GM23248 (cell line): ENCODE measurements at places on chromosomes 3 and 15. TPM values are rescaled to one million over a fixed set of nuclear protein-coding genes. Genes with fewer than 3 reads are reported as not detected.

- no peaks in the 10 kb centered on the region for H3K4me1 ChIP-seq
- no peaks in the 10 kb centered on the region for H3K36me3 ChIP-seq
- no peak overlapping the region for H3K27ac ChIP-seq
- peaks cover 31% of the 10 kb centered on the region for H3K27me3 ChIP-seq
- peak; percentile 46 for DNase-seq
- no peak overlapping the region for H3K4me3 ChIP-seq
Measured at GRCh38 chr15:101482526-101483371, 6.8 kb downstream of the PCSK6 start.

DNA sequence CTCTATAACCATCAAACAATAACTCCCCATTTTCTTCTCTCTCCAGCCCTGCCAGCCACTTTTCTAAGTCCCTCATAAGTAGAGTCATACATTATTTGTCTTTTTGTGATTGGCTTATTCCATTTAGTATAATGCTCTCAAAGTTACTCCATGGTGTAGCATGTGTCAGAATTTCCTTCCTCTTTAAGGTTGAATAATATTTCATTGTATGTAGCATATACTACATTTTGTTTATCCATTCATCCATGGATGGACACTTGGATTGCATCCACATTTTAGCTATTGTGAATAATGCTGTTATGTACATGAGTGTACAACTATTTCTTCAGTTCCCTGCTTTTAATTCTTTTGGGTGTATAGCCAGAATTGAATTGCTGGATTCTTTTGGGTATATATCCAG, 138.4 kb downstream of the ATG7 start:
- H3K27ac ChIP-seq = no peak overlapping the region
- H3K27me3 ChIP-seq = no peaks in the 10 kb centered on the region
- no peak for DNase-seq
- peaks cover 11% of the 10 kb centered on the region; the same call in 1 of the 2 replicates for H3K36me3 ChIP-seq
- no peak overlapping the region for H3K4me3 ChIP-seq
- H3K4me1 ChIP-seq = no peaks in the 10 kb centered on the region

DNA sequence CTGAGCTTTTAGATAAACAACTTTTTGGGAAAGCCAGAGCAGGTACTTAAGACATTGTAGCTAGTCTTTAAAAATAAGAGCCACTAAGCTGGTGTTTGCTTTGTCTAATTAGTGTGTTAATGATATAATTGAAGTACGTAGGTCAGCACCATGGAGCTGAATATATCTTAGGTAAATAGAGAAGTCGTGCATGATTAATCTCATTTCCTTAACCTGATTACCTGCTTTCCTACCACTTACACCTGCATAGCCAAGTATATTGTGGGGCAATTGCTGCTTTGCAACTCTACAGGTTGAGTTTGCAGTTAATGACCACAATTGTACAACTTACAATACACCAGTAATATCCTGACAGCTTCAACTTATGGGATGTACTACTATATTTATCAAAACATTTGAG, 17.6 kb upstream of the TOPAZ1 start:
- no peak for DNase-seq
- no peak overlapping the region for H3K4me3 ChIP-seq
- H3K36me3 ChIP-seq = no peaks in the 10 kb centered on the region
- no peak overlapping the region for H3K27ac ChIP-seq
- H3K4me1 ChIP-seq = no peaks in the 10 kb centered on the region

DNA sequence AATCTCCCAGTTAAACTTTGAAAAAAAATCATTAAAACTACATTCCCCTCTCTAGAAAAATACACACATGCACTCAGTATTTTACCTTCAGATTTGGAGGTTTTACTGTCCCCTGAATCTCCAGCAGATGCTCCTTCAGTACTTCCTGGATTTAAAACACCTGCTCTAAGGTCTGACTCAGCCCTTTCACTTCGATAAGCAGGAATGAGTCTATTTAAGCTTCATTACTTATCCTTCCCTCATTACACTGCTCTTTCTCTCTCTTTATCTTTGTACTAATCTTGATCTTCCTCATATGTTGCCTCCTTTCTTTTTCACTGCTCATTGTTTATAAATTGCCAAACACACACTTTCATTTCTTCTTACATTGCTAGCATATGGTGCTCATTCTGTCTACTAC, 443.9 kb downstream of the DIPK2A start:
- DNase-seq = no peak
- no peaks in the 10 kb centered on the region for H3K36me3 ChIP-seq
- H3K27ac ChIP-seq = no peak overlapping the region
- no peaks in the 10 kb centered on the region for H3K27me3 ChIP-seq

The DGKG gene
- 0.38 TPM in 1 of 2 replicates, not detected in the other for total RNA-seq

GRCh38 chr15:53448232-53449015, 311.0 kb downstream of the WDR72 start:
- no peak overlapping the region for H3K4me3 ChIP-seq
- H3K27me3 ChIP-seq = no peaks in the 10 kb centered on the region
- no peak overlapping the region for H3K27ac ChIP-seq
- H3K36me3 ChIP-seq = no peaks in the 10 kb centered on the region
- no peaks in the 10 kb centered on the region for H3K4me1 ChIP-seq

The AADAC gene
- total RNA-seq = not detected in 2 replicates

GRCh38 chr3:49535971-49536874, 18.1 kb upstream of the BSN start:
- peak; percentile 22 for DNase-seq
- H3K27ac ChIP-seq = no peak overlapping the region
- H3K4me3 ChIP-seq = no peak overlapping the region
- no peaks in the 10 kb centered on the region for H3K27me3 ChIP-seq
- peaks cover 7% of the 10 kb centered on the region; the same call in 1 of the 2 replicates for H3K4me1 ChIP-seq
- no peaks in the 10 kb centered on the region for H3K36me3 ChIP-seq

- peaks cover 26% of the 10 kb centered on the region for H3K4me1 ChIP-seq
- H3K27me3 ChIP-seq = no peaks in the 10 kb centered on the region
- DNase-seq = peak; percentile 55
- no peak overlapping the region for H3K4me3 ChIP-seq
Measured at GRCh38 chr3:123089611-123090331, 22.9 kb downstream of the PDIA5 start.

The TIGIT gene
- not detected in 2 replicates for total RNA-seq

GRCh38 chr3:64878362-64878761, 190.6 kb upstream of the ADAMTS9 start:
- peak; percentile 42 for DNase-seq
- H3K27me3 ChIP-seq = no peaks in the 10 kb centered on the region
- no peak overlapping the region for H3K27ac ChIP-seq
- no peak overlapping the region for H3K4me3 ChIP-seq

- H3K27me3 ChIP-seq = peaks cover 6% of the 10 kb centered on the region
- no peak overlapping the region for H3K27ac ChIP-seq
- H3K36me3 ChIP-seq = no peaks in the 10 kb centered on the region
Measured at GRCh38 chr3:32842531-32842931, 24.7 kb downstream of the TRIM71 start.

The IL5RA gene
- not detected in 2 replicates for total RNA-seq

GRCh38 chr3:192841428-192841827, 76.2 kb downstream of the MB21D2 start:
- H3K36me3 ChIP-seq = no peaks in the 10 kb centered on the region
- H3K27ac ChIP-seq = no peak overlapping the region
- no peaks in the 10 kb centered on the region for H3K27me3 ChIP-seq
- peaks cover 5% of the 10 kb centered on the region for H3K4me1 ChIP-seq

GRCh38 chr3:4866866-4867265, 112.4 kb upstream of the BHLHE40 start:
- peak; percentile 78 for DNase-seq
- peak overlapping the region; percentile 69 for H3K4me3 ChIP-seq
- peak overlapping the region; percentile 92 for H3K27ac ChIP-seq
- peaks cover 18% of the 10 kb centered on the region for H3K4me1 ChIP-seq
- H3K27me3 ChIP-seq = no peaks in the 10 kb centered on the region

- DNase-seq = no peak
- no peak overlapping the region for H3K4me3 ChIP-seq
- no peaks in the 10 kb centered on the region; the same call in 1 of the 2 replicates for H3K27me3 ChIP-seq
- H3K27ac ChIP-seq = no peak overlapping the region
- no peaks in the 10 kb centered on the region for H3K4me1 ChIP-seq
Measured at GRCh38 chr15:31569836-31570235, 243.2 kb downstream of the KLF13 start.

GRCh38 chr3:98599647-98600411, 6.4 kb upstream of the CPOX start:
- H3K36me3 ChIP-seq = no peaks in the 10 kb centered on the region
- DNase-seq = no peak
- no peaks in the 10 kb centered on the region for H3K4me1 ChIP-seq
- no peak overlapping the region for H3K27ac ChIP-seq
- H3K27me3 ChIP-seq = no peaks in the 10 kb centered on the region

DNA sequence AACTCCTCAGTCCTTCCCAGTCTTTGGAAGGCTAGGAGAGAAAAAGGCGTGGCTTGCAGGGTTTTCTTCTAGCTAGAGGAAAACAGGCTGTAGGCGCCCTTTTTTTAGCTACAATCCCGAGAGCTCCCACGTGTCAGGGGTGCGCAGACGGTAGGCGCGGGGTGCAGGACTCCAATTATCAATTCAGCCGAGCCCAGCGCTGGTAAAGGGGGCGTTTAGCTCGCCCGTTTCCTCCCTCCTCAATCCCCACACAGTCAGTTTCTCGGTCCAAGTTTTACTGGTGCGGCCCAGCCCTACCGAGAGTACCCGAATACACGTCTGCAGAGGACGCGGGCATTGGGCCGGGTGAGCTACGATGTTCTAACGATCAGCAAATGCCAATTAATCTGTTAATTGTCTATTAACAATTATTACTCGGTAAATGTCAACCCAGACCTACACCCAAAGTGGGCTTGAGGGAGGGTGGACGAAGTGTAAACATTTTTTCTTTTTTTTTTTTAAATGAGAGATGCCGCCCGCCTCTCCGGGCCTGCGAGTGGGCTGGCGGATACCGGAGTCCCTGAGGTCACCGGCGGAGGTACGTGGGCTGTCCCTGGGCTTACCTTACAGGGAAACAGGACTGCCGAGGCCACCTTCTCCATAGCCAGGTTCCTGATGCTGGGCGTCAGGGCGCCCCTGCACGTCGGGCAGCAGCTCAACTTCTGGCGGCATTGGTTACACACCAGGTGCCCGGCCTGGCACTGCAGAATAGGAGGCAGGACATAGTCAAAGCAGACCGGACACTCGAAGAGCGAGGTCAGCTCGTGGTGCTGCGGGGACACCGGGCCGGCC, 923 bp downstream of the SIAH2 start:
- no peaks in the 10 kb centered on the region for H3K27me3 ChIP-seq
- DNase-seq = peak; percentile 84
- peak overlapping the region; percentile 94 for H3K27ac ChIP-seq

- DNase-seq = no peak
- H3K4me3 ChIP-seq = no peak overlapping the region
- H3K36me3 ChIP-seq = no peaks in the 10 kb centered on the region
- H3K27me3 ChIP-seq = peaks cover 16% of the 10 kb centered on the region
Measured at GRCh38 chr3:196009456-196009855, 72.4 kb downstream of the TFRC start.

The PCSK6 gene
- total RNA-seq = not detected in 2 replicates

The THPO gene
- total RNA-seq = not detected in 2 replicates

The LIPC gene
- total RNA-seq = 0.38 and 0.43 TPM in 2 replicates

DNA sequence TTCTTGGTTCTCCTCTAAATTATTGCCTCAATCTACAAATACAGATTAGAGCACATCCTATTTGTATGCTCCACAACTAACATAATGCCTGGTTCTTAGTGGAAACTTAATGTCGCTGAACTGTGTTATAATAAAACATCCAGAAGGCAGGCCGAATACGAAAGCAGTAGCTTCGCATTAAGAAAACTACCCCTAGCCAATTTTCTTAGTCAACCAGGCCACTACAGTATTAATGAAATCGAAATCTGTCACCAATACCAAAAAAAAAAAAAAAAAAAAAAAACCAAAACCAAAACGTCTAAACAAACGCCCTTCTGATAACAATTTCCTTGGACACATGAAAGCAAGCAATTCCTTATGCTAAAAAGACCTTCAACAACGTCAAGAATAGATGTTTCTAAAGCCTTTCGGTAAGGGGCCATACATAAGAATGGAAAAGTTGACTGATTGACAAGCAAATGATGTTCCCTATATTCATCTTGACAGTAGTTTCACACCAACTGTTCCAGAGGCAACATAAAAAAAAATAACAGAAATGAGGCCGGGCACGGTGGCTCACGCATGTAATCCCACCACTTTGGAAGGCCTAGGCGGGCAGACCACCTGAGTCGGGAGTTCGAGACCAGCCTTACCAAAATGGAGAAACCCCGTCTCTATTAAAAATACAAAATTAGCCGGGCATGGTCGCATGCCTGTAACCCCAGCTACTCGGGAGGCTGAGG, 1.3 kb downstream of the DENND6A start:
- H3K36me3 ChIP-seq = no peaks in the 10 kb centered on the region
- H3K27me3 ChIP-seq = no peaks in the 10 kb centered on the region
- H3K4me1 ChIP-seq = peaks cover 13% of the 10 kb centered on the region
- peak overlapping the region; percentile 89 for H3K27ac ChIP-seq
- H3K4me3 ChIP-seq = peak overlapping the region; percentile 77

The CPNE9 gene
- not detected in 2 replicates for total RNA-seq
